ELR (cell line): ENCODE measurements at places on chromosomes 5 and 9.

DNA sequence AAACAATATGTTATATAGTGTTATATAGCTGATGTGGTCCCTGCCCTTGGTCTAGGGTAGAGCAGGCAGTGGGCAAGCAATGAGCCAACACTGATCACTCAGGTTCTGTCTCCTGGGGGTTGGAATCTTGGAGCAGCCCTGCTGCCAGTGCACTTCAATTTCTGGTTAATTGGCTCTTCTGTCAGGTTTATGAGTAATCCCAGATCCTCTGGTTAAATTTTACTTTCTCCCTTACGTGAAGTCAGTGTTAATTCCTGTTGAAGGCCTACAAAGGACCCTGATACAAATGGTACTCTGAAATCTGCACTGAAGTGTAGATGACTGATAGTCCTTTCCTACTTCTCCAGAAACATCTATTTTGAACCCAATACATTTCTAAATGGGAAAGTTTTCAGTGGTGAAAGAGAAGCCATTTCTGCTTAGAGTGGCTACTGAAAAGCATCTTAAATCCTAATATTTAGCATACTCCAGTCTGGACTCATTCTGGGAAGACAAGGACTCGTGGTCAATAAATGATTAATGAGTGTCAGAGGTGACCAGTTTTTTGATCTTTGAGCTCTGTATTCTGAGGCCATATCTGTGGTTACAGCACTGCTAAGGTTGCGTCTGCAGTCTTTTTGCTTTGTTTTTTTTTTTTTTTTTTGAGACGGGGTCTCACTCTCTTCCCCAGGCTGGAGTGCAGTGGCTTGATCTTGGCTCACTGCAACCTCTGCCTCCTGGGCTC lies 442.4 kb downstream of the KIF4B start:
- no peak for DNase-seq

DNA sequence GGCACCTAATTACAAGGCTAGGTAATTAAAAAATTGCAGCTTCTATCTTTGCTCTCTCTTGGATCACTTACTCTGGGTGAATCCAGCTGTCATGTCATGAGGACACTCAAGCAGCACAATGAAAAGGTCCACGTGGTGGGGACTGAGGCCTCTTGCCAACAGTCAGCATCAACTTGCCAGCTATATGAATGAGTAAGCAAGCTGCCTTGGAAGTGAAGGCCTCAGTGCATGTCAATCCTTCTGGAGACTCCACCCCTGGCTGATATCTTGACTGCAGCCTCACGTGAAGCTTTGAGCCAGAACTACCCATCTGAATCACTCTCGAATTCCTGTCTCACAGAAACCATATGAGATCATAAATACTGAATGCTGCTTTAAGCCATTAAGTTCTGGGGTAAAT lies 140.5 kb downstream of the SNX18 start:
- peak; percentile 85 for DNase-seq

DNA sequence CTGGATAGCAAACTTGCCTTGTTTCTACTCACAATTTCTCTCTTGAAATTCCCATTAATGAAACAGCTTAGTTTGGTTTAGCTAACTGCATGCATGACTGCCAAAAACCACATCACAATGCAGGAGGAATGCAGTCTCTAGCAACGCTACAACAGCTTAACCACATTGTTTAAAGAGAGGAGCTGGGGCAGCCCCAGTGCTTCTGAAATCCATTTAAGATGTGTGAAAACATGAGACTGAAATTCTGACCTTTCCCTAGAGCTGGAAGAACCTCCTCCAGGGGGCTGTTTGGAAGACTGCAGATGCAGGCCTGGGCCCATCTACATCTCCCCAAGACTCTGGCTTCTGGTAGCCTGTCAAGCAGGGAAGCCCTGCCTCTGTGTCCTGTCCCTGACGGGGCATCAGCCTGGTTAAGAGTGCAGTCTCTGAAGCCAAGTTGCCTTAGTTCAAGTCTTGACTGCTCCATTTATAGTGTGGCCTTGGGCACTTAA lies 157.1 kb downstream of the ZNF462 start:
- peak; percentile 90 for DNase-seq

GRCh38 chr9:81335879-81336421 lies 353.4 kb downstream of the TLE1 start:
- DNase-seq: no peak

DNA sequence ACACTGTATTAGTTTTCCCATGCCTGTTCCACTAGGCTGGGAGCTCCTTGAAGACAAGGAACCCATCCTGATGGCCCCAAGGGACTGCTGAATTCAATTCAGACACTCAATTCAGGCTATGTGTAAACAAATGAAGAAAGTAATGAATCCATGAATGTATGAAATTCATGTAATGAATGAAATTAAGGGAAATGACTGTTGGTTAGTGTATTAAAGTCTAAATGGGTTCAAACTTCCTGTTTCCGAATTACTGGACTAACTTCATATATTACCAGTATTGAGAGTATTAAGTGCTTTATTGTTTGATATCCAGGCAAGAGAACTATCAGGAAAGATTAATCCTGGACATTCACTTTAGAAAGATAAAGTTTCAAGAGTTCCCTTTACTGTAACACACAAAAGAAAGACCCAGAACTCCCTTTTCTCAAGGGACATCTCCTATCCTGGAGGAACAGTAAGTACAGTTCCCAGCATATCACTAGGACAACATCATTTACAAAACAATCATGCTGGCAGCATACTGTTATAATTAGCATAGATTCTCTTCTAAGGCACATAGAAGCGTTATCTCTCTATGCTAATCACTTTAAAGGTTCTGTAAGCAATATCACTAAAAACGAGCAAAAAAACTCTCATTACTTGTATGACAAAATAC lies 28.5 kb upstream of the IFNK start:
- no peak for DNase-seq

- DNase-seq: peak; percentile 34
Observed at GRCh38 chr9:109193974-109194556, 27.0 kb upstream of the FRRS1L start.

GRCh38 chr5:176780176-176781053 lies 29.9 kb upstream of the UNC5A start:
- DNase-seq: no peak

DNA sequence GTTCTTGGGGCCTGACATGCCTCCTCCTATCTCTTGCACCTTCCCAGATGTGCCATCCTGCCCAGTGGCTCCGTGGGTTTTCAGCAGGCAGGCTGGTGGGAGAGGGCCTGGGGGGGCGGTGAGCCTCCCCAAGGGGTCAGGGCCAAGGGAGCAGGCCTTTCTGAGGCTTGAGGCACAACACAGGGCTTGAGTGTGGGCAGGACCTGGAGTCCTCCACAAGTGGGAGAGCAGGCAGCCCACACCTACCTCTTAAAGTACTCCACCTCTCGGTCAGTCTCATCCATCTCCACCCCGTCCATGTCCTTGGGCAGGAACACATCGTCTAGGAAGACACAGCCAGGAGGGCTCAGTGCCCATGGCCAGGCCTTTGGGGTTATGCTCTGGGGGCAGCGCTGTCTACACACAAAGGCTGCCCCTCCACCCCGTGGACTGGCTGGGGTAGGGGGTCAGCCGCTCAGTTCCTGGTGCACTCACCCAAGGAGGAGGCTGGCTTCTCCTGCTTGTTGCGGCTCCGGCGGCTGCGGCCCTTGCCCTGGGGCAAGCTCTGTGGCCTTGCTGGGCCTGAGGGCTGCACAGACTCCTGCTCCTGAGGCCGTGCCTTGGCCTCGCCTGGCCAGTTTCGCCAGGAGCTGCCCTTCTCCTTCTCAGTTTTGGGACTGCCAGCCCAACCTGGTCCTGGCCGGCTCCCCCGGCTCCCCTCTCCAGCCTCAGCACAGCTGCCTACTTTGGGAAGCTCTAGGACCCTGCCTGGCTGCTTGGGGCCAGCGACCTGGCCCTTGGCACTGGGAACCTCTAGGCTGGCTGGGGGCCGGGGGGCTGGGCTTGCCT lies 7.2 kb upstream of the DDX41 start:
- no peak for DNase-seq

GRCh38 chr9:110543631-110544051 lies 35.9 kb downstream of the SVEP1 start:
- DNase-seq: no peak

- no peak for DNase-seq
Observed at GRCh38 chr9:85401998-85402397, 339.8 kb downstream of the AGTPBP1 start.
